Esophagus squamous epithelium (tissue), 5 donors: ENCODE measurements at places on chromosomes 7 and 10.

DNA sequence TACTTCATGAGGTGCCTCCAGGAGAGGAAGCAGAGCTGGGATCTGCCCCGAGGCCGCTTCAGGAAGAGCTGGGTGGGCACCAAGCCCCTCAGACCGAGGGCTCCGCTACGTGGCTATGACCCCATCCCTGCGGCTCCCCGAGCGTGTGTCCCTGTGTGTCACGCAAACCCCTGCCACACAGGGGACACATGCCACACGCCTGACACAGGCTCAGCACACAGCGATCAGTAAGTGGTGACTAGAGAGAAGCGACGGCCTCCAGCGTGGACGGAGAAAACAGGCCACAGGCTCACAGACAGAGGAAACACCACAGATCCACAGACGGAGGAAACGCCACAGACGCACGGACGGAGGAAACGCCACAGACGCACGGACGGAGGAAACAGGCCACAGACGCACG lies 18.5 kb downstream of the DIP2C start:
- DNase-seq, result no peak

GRCh38 chr10:132342553-132342952 lies 10.6 kb downstream of the LRRC27 start:
- DNase-seq, result no peak

DNA sequence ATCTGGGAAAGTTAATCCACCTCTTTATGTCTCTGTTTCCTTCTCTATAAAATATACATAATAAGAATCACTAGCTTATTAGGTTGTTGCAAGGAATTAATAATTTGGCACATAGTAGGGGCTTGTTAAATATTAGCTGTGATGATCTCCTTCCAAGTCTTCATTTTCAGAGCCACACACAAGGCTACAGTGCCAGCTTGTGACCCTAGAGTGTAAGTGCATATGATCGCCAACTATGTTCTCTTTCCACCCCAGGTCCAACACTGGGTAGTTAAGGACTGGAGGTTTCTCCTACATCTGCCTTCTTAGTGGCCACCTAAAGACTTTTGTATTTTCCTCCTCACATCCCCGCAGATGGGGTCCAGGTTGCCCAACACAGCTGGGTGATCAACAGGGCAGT lies 17.9 kb upstream of the ACSM6 start:
- DNase-seq, result no peak

GRCh38 chr10:132677473-132678227 lies 108.3 kb downstream of the NKX6-2 start:
- DNase-seq, result no peak

- DNase-seq, result no peak
Observed at GRCh38 chr10:22491931-22492615, 146.8 kb downstream of the SPAG6 start.

DNA sequence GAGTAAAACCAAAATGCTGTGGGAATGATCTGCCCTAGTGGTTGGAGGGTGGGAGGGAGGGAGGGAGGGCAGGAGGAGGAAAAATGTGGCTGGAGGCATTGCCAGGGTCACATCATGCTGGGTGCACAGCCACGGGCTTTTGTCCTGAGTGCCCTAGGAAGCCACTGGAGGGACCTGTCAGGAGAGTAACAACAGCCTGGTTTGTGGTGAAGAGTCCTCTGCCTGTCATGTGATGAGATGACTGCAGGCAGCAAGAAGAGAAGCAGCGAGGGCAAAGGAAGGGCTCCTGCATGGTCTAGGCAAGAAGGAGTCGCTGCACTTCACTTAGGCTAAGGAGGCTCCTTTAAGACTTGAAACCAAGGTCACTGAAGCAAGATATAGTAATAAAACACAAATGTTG lies 65.6 kb downstream of the PKD1L1 start:
- no peak for DNase-seq
